ENCODE measurements at places on chromosomes 6 and 20.

DNA sequence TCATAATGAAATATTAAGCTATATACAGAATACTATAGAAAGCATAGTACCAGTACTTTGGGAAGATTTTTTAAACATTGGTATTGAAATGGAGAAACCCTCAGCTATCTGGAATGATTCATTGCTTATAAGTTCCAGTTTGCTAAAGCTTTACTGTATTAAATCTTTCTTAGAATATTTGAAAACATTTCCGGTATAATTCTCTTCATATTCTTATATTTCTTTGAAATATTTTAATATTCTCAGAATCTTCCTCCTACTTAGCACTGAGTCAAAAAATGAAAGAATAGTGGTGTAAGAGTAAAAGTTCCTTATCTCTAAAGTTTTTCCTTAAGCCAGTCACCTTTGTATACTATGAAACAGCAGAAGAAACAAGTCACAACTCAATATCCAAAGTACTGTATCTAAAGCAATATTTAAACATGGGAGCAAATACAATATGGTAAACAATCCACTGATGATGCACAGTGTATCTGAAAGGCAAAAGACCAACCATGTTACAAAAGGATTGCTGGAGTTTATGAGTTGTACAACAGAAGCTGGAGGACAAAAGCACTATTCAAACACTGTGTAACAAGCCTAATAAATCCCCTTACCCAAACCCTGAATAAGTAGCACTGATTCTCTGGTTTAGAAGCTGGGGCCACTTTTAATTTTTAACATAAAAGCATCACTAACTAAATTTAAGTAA is 102.1 kb downstream of the PRDM1 start:
- no peak overlapping the region for H3K4me3 ChIP-seq
- H3K27ac ChIP-seq: no peak overlapping the region
- no peaks in the 10 kb centered on the region for H3K27me3 ChIP-seq
- no peaks in the 10 kb centered on the region for H3K4me1 ChIP-seq
- H3K36me3 ChIP-seq: peaks cover 10% of the 10 kb centered on the region

DNA sequence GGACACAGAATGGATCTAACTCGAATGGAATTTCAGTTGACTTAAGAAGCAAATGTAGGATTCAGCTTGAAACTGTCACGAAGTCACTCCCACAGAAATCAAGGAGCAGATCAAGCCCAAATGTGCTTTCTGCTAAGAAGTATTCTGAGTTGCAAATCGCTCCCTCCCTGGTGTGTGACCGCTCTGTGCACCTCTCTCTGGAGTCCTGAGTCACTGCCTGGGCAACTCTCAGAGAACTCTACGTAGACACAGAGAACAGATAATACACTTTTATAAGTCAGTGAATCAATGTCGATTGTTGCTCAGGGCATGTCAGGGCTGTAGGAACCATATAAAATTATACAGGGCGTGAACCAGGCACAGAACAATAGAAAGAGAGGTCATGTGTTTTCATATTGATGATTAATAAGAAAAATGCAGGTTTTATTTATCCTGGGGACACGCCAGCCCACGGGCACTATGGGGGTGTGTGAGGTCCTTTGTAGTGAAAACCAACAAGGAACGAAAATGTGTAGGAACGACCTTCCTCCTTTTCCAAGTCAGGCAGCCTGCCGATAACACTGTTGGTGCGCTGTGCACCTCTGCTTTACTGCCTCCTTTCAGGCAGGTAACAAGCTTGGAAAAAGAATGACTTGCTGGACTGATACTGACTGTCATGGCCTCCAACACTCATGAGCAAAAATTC is 248.1 kb upstream of the FOXQ1 start:
- H3K27me3 ChIP-seq: no peaks in the 10 kb centered on the region
- H3K4me3 ChIP-seq: no peak overlapping the region
- H3K27ac ChIP-seq: no peak overlapping the region
- H3K36me3 ChIP-seq: no peaks in the 10 kb centered on the region
- DNase-seq: no peak
- no peaks in the 10 kb centered on the region for H3K4me1 ChIP-seq

GRCh38 chr6:80622641-80623040 is 516.2 kb downstream of the BCKDHB start:
- H3K4me1 ChIP-seq: peaks cover 2% of the 10 kb centered on the region
- no peak overlapping the region for H3K27ac ChIP-seq
- no peaks in the 10 kb centered on the region for H3K27me3 ChIP-seq
- no peak overlapping the region for H3K4me3 ChIP-seq
- DNase-seq: no peak

GRCh38 chr20:11982955-11983470 is 65.3 kb downstream of the BTBD3 start:
- no peak overlapping the region for H3K4me3 ChIP-seq
- no peaks in the 10 kb centered on the region for H3K36me3 ChIP-seq
- peaks cover 5% of the 10 kb centered on the region for H3K4me1 ChIP-seq
- DNase-seq: no peak

DNA sequence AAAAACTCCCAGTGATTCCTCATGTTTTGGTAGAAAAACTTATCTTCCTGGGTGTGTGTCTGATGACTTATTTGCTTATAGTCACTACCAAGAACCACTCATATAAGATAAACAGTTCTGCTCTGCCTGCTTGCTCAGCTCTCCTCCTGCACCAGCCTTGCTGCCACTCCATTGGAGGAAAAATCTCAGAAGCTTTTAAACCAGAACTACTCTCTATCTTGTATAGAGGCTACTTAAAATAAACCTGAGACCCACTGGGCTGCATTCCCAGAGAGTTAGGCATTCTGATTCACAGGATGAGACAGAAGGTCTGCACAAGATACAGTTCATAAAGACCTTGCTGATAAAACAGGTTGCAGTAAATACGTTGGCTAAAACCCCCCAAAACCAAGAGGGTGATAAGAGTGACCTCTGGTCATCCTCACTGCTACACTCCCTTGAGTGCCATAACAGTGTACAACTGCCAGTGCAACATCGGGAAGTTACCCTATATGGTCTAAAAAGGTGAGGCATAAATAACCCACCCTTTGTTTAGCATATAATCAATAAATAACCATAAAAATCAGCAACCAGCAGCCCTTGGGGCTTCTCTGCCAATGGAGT is 728.3 kb downstream of the EPHA7 start:
- no peaks in the 10 kb centered on the region for H3K36me3 ChIP-seq
- H3K4me3 ChIP-seq: no peak overlapping the region
- no peaks in the 10 kb centered on the region for H3K4me1 ChIP-seq
- H3K27ac ChIP-seq: no peak overlapping the region
- DNase-seq: no peak

DNA sequence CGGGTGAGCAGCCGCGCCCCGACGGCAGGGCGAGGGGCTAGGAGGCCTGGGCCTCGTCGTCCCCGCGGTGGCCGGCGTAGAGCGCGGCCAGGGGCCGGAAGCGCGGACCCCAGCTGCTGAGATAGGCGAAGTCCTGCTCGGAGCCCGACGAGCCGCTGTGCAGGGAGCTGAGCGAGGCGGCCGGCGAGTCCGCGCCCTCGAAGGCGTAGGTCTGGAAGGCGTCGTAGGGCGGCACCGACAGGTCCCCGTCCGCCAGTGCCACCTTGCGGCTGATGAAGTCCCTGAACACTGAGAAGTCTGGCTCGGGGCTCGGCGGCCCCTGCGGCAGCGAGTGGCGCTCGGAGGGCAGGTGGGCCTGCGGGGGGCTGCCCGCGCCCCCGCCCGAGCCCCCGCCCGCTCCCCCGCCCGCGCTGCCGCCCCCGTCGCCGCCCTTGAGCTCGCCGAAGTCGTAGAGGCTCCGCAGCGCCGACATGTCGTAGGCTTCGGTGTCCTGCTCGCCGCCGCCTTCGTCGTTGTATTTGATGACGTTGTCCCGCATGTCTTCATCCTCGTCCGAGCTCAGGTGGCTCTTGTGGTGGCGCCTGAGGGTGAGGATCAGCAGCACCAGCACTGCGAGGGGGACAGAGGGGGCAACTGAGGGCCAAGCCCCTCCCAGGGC is 56.5 kb downstream of the CD40 start:
- peak; percentile 70 for DNase-seq
- no peak overlapping the region for H3K27ac ChIP-seq
- H3K27me3 ChIP-seq: peaks cover 69% of the 10 kb centered on the region
- no peaks in the 10 kb centered on the region for H3K36me3 ChIP-seq

GRCh38 chr20:14997791-14998190 is 660.4 kb upstream of the FLRT3 start:
- no peaks in the 10 kb centered on the region for H3K27me3 ChIP-seq
- H3K4me1 ChIP-seq: no peaks in the 10 kb centered on the region
- DNase-seq: no peak
- H3K4me3 ChIP-seq: no peak overlapping the region
- H3K27ac ChIP-seq: no peak overlapping the region
- no peaks in the 10 kb centered on the region for H3K36me3 ChIP-seq

DNA sequence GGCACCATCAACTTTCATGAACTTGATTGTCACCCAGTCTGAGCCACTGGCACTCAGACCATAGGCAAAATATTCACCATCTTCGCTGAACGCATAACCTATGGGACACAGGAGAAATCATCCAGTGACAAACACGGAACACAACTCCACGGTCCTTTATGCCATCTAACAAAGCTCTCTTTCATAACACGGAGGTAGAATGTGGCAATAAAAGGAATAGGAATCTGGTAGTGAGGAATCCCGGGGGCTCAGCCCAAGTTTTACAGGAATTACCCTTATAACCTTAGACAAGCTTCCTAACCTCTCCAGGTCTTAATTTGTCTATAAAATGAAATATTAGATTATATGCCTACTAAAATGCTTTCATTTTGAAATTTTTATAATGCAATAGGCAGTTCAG is 29.4 kb downstream of the PREP start:
- H3K27me3 ChIP-seq: no peaks in the 10 kb centered on the region
- H3K4me3 ChIP-seq: no peak overlapping the region
- no peaks in the 10 kb centered on the region for H3K4me1 ChIP-seq
- peaks cover 3% of the 10 kb centered on the region for H3K36me3 ChIP-seq
- no peak overlapping the region for H3K27ac ChIP-seq

DNA sequence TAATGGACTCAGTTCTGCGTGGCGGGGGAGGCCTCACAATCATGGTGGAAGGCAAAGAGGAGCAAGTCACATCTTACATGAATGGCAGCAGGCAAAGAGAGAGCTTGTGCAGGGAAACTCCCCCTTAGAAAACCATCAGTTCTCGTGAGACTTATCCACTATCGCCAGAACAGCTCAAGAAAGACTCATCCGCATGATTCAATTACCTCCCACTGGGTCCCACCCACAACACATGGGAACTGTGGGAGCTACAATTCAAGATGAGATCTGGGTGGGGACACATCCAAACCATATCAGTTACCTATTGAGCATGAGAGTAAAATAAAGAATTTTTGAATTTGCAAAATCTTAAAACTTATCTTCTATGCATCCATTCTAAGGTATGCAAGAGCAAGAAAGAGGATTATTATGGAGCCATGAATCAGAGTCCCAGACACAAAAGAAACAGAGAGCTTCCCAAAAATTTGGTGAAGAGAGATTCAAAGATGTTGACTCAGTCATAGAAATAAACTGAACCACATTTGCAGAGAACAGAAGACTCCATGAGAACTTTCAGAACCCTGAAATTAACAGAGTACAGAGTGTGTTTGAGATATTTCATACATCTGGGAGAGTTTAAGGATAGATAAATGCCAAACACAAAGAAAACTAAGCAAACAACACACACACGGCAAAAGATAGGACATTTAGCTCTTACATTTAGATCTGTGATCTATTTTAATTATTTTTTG is 17.1 kb upstream of the MOXD1 start:
- H3K4me3 ChIP-seq: no peak overlapping the region
- DNase-seq: no peak
- no peaks in the 10 kb centered on the region for H3K36me3 ChIP-seq
- no peak overlapping the region for H3K27ac ChIP-seq
- peaks cover 2% of the 10 kb centered on the region for H3K4me1 ChIP-seq

- no peak overlapping the region for H3K27ac ChIP-seq
- DNase-seq: no peak
Measured at GRCh38 chr20:37573626-37574198, 46.0 kb upstream of the BLCAP start.

GRCh38 chr20:51111290-51111689 is 88.4 kb upstream of the KCNG1 start:
- no peaks in the 10 kb centered on the region for H3K4me1 ChIP-seq
- DNase-seq: no peak
- no peaks in the 10 kb centered on the region for H3K27me3 ChIP-seq
- H3K4me3 ChIP-seq: no peak overlapping the region
- H3K36me3 ChIP-seq: no peaks in the 10 kb centered on the region

- H3K27me3 ChIP-seq: peaks cover 8% of the 10 kb centered on the region
- DNase-seq: peak; percentile 56
- no peaks in the 10 kb centered on the region for H3K4me1 ChIP-seq
- H3K4me3 ChIP-seq: no peak overlapping the region
- no peaks in the 10 kb centered on the region for H3K36me3 ChIP-seq
Measured at GRCh38 chr6:32087574-32088486, 21.3 kb downstream of the TNXB start.

Data from neuronal stem cell (in vitro differentiated cells).